ENCODE measurements at places on chromosomes 13 and 19.

- DNase-seq = peak; percentile 47
Observed at GRCh38 chr19:12035220-12036172, at the start of gene ZNF433. Gene ZNF433 (minus strand): TSS chr19:12035679. CDS start chr19:12035539, 140 bp downstream.

DNA sequence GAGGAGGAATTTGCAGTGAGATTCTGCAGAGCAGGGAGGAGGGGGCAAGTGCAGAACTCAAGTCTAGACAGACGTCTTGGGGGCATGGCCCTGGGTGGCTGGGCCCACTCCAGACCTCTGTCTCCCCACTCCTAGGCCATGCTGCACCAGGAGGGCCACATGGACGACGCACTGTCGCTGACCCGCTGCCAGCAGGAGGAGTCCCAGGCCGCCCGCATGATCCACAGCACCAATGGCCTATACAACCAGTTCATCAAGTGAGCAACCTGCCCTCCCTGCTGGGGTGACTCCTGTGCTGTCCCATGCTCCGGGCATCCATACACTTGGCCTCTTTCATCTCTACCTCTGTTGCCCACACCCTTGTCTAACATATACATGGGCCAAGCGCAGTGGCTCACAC is 18.1 kb downstream of the RYR1 start:
- DNase-seq = no peak

DNA sequence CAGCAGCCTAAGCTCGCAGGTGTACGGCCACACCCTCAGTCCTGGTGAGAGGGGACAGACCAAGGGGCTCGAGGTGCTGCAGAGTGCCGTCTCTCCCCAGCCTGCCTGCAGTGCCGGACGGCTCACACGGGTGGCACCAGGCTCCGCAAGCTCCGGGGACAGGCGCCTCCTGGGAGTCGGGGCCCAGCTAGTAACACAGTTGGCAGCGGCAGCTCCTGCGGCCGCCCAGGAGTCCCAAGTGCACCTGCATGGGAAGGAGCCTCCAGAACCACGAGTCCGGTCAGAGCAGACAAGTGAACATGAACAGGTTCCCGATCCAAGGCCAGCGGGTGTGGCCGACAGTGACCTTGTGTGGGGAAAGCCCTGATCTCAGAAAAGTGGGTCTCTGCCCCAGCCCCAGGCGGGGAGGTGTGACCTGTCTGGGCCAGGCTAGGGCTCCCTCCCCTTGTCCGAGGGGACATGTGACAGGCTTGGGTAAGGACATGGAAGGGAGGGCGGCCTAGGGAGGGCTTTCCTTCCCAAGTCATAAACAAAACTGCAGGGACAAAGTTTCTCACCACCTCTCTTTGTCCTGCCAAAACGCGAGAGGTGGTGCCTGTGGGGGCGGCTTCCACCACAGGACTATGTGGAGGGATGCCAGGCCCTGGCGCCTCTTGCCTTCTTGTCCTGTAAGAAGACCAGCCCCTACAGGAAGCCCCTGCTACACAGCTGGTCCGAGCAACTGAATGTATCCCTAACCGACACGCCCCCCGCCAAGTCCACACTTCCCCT is 46.5 kb downstream of the MLLT1 start:
- DNase-seq = no peak

DNA sequence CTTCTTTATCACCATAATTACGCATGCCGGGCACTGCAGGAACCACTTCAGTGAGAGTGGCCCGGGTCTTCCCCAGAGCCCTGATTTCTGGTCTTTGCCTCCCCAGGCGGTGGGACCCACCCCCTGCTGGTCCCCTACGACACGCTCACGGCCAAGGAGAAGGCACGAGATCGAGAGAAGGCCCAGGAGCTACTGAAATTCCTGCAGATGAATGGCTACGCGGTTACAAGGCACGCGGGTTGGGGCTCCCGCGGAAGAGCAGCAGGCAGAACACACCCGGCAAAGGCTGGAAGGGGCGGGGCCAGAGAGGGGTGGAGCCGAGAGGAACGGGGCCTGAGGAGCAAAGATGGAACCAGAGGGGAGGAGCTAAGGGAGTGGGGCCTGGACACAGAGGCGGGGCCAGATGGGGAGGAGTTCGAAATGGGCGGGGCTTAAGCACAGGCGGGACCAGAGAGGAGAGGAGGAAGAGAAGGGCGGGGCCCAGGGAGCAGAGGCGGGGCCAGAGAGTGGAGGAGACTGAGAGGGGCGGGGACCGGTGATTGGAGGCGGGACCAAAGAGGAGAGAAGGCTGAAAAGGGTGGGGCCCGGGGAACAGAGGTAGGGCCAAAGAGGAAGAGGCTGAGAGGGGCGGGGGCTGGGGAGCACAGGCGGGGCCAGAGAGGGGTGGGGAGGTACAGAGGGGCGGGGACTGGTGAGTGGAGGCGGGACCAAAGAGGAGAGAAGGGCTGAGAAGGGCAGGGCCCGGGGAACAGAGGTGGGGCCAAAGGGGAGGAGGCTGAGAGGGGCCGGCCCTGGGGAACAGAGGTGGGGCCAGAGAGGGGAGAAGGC is 73.4 kb downstream of the RYR1 start:
- peak; percentile 99 for DNase-seq

- no peak for DNase-seq
Observed at GRCh38 chr19:20503476-20503875, 62.1 kb downstream of the ZNF737 start.

GRCh38 chr13:41751734-41752445 is 209.0 kb downstream of the VWA8 start:
- DNase-seq = no peak

DNA sequence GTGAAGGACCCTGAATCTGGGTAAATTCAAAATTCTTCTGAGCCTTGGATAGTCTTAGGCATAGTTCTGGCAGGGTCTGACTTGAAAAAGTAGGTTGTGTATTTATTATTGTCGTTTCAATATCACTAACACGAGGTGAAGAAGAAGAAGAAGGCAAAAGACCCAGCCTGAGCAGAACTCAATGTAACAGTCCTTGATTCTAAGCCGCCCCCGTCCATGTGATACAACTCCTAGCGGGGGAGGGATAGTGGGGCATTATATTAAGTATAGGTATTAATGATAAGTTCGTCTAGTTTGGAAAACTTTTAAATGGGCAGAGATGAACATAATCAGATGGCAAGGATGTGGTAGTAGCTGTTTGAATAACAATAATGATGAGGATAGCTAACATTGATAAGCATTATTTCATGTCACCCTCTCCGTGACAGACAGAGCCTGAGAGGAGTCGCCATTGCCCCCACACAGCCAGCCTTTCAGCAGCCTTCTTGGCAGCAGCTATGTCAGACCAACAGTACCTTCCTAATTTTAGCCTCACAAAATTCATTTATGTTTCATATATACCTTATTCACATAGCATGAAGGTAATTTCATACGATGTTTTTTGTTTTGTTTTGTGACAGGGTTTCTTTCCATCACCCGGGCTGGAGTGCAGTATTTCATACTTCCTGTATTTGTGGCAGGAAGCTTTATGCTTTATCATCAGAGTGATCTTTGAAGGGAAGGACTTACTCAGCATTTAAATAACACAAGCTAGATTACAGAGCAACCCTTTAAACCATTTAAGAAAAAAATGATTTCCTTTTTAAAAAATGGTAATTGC is 64.4 kb upstream of the NPAS1 start:
- peak; percentile 43 for DNase-seq

DNA sequence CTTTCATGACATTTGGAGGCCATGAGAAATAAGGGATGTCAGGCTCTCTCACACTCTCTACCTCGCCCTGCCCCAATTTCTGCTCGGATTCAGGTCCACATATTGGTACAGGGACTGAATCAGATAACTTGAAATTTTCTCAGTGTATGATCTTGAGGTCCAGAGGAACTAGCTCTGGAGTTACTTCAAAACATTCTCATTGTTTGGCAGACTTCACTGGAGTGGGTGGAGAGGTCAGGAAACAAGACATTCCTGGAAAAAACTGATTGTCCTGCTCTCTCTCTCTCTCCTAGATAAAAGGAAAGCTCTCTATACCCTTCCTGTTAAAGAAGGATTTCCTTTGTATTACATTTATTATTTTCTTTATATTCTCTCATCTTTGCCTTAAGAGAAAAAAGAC is 428.1 kb upstream of the DACH1 start:
- DNase-seq = no peak

GRCh38 chr13:106874323-106874722 is 306.4 kb upstream of the ARGLU1 start:
- no peak for DNase-seq

DNA sequence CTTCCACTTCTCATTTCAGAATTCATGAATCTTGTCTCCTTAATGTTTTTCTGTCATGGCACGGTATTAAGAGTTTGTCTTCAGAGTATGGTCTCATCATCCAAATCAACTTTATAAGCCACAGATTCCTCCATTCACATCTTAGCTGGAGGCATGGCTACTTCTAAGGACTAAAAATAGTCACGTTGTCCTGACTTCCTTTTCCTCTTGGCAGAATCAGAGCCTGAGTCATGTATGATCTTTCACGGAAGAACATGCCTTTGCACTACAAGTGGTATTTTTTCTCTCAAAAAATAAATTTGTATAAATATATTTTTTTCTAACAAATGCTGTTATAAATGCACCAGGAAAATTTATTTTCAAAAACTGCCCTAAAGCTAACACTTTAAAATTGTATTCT is 71.4 kb downstream of the ALOX5AP start:
- no peak for DNase-seq

GRCh38 chr13:112451512-112452379 is 75.6 kb downstream of the SPACA7 start:
- DNase-seq = no peak

DNA sequence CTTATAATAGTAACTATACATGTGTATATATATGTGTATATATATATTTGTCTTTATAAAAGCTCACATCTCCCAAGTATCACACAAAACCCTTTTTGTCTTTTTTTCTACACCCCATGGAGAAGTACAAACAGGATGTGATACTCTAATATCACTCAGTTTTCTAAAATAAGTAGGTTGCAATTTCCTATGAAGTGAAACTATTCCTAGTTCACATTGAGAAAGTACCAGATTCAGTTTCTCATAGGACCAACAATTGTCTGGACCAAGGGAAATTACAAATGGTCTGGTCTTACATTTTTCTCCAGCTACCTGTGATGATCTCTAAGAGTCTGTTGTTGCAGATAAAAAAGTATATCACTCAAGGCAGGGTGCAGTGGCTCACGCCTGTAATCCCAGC is 17.9 kb upstream of the LILRB1 start:
- no peak for DNase-seq

GRCh38 chr19:2234996-2235380 is 1.1 kb downstream of the PLEKHJ1 start:
- DNase-seq = no peak

DNA sequence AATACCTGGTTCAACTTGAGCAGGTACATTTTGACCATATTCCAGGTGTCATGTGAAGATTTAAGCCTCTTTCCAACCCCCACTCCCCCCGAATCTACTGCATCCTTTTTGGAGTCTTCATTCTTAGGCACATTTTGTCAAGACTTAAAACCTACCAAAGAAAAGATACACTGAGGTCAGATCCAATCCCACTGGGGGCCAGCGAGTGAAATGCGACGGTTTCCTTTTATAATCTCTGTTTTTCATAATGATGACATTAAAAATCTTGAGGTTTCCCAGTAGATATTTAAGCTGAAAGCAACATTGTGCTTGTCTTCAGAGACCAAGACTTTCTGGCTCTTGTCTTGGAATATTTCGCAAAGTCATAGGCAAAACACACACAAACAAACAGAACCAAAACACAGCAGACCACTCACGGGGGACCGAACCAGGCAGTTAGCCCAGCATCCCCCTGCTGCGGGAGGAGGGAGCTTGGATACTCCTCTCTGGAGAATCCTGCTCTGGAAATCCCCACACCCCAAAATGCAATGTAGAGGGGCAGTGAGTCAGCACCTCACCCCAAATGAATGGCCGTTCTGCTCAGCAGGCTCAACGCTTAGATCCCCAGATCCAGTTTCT is 506 bp upstream of the GAS6 start:
- peak; percentile 35 for DNase-seq

DNA sequence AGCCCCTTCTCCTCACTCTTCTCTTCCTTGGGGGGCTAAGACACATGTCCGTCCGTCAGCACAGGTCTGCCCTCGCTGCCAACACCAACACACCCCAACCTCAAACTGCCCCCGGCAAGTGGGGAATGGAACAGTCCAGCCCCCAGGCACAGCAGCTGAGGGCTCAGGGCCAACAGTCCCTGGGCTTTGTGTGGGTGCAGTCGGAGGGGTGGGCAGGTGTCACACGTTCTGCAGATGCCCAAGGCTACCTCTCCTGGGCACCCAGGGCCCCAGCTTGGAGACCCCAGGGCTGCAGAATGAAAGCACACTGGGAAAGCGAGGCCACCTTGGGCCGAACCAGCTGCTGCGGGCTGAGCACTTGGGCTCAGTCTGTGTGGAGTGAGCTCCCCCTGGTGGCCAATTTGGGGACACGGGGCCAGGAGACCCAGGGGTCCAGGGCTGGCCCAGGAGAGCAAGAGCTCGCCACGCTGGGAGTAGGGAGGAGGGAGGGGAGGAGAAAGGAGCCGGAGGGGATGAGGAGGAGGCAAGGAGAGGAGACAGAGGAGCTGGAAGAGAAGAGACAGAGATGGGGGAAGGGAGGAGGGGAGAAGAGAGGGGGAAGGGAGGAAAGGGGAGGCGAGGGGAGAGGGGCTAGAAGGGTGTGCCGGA is 14.0 kb upstream of the ATP8B3 start:
- no peak for DNase-seq

DNA sequence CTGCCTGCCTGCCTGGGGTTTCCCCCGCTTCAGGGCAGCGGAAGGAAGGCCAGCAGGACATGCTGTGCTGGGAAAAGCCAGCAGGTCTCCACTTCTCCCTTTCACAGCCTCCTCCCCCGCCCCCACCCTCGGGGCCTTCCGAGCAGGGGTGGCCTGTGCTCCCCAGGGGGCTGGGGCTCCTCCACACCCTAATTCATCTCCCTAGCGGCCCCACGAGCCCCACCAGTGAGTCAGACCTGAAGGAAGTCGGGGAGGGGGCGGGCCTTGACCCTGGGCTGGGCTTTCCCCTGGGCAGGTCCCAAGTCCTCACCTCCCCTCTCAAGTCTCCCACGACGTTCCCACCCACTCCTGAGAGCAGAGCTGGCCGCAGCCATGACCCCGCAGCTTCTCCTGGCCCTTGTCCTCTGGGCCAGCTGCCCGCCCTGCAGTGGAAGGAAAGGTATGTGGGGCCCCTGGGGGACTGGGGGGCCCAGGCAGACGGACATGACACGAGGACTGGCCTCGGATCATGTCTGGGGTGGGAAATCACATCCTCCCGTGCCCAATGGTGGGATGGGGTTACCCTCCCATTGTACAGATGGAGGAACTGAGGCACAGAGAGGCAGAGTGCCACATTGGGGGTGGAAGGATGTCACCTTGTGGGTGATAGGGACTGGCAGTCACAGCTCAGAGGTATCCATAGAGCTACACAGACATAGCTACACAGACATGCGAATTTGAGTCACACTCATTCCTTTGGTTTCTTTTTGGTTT is at the start of gene EBI3:
Gene EBI3 (plus strand): TSS at position 345 of the 753 bp plus-strand sequence. CDS start 28 bp downstream, at position 373.
- DNase-seq = peak; percentile 28
